ENCODE measurements at places on chromosomes 7 and 10.

- DNase-seq = no peak
Measured at GRCh38 chr10:124636271-124636995, 107.7 kb downstream of the FAM53B start.

- DNase-seq = no peak
Measured at GRCh38 chr10:86888585-86889381, 68.6 kb downstream of the MMRN2 start.

DNA sequence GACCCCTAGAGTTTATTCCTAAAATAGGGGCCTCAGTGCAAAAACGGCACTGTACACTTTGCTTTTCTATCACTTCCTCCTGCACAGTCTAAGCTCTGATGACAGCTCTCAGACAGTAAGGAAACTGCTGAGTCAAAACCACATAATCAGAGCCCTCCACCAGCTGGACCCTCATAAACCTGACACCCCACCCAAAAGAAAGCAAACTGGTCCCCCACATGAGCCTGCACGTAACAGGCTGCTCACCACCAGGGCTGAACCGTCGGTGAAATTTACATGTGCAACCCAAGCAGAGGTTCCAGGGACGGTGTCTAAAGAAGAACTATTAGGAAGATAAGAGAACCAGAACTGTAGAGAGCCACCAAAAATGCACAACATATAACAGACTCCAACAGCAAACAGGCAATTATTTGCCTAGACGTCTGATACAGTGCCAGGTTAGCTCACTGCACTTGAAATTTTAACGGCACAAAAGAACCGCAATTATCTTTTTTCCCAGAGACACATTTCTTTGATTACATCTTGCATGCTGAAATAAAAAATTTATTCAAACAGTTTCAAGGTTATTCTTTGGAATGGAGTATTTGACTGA is 19.6 kb downstream of the SGMS1 start:
- no peak for DNase-seq

- no peak for DNase-seq
Measured at GRCh38 chr10:12327074-12327473, 22.3 kb upstream of the CAMK1D start.

GRCh38 chr10:74151879-74152722 is 1.1 kb downstream of the ADK start:
- no peak for DNase-seq

DNA sequence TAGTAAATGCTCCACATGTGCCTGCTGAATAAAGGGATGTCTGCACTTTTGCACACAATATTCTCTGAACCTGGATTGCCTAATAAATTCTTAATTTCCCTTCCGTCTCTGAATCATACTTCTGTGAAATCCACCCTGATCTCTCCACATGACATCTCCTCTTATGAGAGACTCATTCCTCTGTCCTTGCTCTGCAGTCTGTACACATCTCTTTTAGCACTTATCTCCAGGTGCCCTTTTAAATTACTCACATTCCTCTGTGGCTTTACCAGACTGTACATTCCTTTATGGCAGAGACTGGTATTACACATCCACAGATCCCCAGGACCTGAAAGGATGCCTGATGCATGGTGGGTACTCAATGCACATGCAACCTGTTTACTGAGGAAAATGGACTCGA is 527.6 kb downstream of the PHTF2 start:
- DNase-seq = no peak
